Activated naive CD8-positive, alpha-beta T cell treated with anti-CD3 and anti-CD28 coated beads for 36 hours (primary cell): ENCODE measurements at places on chromosomes 3 and 15. TPM values are rescaled to one million over a fixed set of nuclear protein-coding genes. Genes with fewer than 3 reads are reported as not detected.

The LIPH gene
- not detected for total RNA-seq

The HIGD2B gene
- total RNA-seq, result 0.26 TPM

The GOLGA8S gene
- not detected for total RNA-seq

The CSTA gene
- not detected for total RNA-seq

The PLEKHO2 gene
- total RNA-seq, result 6.8 TPM

The NOX5 gene
- total RNA-seq, result not detected

The CDCP1 gene
- 0.82 TPM for total RNA-seq

The AADACL2 gene
- total RNA-seq, result not detected

The VEPH1 gene
- not detected for total RNA-seq

The TCTA gene
- 10.2 TPM for total RNA-seq

The GOLGA8N gene
- 4.0 TPM for total RNA-seq

The WDR93 gene
- total RNA-seq, result not detected

The TMEM207 gene
- not detected for total RNA-seq

The ZBTB11 gene
- total RNA-seq, result 24.3 TPM

The ABCF3 gene
- 57.2 TPM for total RNA-seq

The SNX22 gene
- 0.74 TPM for total RNA-seq

The SEMA6D gene
- total RNA-seq, result not detected

The TMC3 gene
- total RNA-seq, result not detected

The GOLGA6L7 gene
- total RNA-seq, result not detected

The GOLGA6L2 gene
- not detected for total RNA-seq
